GM13977 (cell line): ENCODE measurements at places on chromosomes 4 and X.

DNA sequence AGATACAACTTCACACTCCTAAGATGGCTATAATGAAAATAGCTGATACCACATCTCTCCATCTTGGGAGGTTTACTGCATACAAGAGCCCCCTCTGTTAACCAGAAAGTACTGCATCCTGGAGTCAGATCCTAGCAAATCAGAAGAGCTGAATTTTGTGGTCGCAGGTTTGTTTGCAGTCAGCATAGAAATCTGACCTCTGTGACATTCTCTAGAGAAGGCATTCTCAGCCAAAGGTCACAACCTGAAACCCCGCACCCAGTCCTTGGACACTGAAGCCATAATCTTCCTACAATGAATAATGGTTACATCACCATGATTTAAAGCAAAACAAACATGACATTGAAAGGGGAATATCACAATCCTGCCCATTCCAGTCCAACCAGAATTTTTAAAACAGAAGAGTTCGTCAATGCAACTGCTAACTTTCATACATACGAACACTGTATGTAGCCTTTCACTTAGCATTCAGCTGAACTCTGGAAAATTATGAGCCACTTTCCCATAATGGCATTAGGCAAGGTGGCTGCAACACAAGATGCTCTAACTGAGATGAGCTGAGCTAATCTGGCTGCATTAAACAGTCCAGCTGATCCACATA lies 17.6 kb downstream of the HS6ST2 start:
- DNase-seq, result no peak

DNA sequence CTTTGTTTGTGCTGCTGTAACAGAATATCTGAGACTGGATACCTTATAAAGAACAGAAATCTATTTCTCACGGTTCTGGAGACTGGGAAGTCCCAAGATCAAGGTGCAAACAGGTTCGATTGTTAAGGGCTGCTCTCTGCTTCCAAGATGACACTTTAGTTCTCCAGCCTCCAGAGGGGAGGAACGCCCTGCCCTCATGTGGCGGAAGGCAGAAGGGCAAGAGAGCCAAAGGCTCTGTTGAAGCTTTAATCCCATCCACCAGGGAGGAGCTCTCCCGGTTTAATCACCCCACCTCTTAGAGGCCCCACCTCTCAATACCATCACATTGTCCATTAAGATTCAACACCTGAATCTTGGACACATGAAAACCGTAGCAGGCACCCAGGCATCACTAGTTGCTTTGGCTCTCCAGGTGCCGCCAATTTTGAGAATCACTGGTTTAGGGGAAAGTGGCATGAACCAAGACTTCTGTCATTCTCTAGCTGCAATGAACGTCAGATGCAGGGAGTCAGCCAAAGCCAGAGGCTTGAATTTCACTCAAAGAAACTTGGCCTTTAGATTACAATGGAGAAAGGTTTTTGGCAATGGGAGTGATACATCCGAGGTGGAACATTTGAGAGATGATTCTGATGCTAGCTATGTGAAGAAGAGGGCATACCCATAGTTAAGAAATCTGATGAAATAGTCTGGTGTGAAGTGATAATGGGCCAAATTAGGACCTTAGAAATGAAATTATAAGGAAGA lies 15.7 kb downstream of the FHL1 start:
- no peak for DNase-seq

- no peak for DNase-seq
Observed at GRCh38 chrX:150074175-150074574, 135.9 kb upstream of the EOLA2 start.

- DNase-seq, result peak; percentile 12
Observed at GRCh38 chr4:14157262-14157661, 529.7 kb upstream of the BOD1L1 start.

GRCh38 chr4:147617841-147618691 lies 869 bp downstream of the TMEM184C start:
- no peak for DNase-seq

DNA sequence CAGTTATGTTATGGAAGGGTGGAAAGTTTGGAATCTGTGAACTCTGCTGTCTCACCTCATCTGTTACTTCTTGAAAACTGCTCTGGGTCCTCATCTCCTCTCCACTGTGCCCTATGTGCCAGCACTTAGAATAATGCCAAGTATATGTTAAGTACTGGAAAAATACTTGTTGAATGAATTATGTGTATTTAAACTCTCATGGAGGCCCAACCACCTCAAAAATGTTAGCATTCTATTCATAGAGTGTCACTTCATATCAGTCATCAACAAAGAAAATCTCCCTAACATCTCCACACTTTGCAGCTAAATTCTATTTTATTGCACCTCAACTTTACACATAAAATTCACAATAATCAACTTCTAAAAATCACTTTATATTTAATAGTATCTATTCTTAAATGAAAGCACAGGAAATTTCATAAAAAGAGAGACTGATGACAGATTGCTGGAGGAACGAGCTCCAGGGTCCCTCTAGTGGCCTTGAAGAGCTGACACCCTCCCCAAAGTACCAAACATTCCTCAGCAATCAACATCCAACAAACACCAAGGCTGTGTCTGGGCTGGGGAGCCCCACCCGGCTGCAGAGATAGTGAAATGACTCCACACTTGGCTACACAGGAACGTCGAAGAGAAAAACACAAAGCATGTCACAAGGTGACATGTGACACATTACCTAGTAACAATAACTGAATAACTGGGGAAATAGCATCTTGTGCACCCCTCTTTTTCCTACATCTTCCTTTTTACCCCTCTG lies 45.8 kb downstream of the SLC39A8 start:
- DNase-seq, result no peak

GRCh38 chrX:14837155-14837554 lies 35.7 kb downstream of the FANCB start:
- DNase-seq, result peak; percentile 4

- no peak for DNase-seq
Observed at GRCh38 chr4:56730097-56730496, 49.0 kb upstream of the HOPX start.

DNA sequence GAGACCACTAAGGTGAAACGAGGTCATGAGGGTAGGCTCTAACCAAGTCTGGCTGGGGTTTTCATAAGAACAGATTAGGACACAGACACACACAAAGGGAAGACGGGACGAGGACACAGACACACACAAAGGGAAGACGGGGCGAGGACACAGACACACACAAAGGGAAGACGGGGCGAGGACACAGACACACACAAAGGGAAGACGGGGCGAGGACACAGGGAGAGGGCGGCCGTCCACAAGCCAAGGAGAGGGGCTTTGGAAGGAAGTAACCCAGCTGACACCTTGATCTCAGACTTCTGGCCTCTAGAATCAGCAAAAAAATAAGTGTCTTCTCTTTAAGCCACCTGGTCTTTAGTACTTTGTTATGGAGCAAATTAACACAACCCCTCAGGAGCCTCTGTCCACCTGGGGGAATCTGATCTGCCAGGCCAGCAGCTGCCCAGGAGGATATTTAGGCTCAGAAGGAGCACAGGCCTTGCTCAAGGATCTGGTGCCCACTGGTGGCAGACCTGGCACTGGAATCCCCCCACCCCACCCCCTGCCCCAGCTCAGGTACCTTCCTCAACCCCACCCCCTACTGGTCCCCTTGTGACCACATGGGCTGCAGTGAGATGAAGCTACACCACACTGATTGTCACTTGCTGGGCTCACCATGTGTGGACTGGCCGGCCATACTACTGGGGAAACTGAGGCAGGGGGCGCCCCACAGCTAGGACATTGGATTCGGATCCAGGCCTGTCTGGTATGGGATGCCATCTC lies 2.8 kb downstream of the ABLIM2 start:
- no peak for DNase-seq

GRCh38 chr4:76388160-76388908 lies 32.6 kb downstream of the CCDC158 start:
- no peak for DNase-seq

- no peak for DNase-seq
Observed at GRCh38 chr4:78510681-78511080, 40.9 kb upstream of the ANXA3 start.

DNA sequence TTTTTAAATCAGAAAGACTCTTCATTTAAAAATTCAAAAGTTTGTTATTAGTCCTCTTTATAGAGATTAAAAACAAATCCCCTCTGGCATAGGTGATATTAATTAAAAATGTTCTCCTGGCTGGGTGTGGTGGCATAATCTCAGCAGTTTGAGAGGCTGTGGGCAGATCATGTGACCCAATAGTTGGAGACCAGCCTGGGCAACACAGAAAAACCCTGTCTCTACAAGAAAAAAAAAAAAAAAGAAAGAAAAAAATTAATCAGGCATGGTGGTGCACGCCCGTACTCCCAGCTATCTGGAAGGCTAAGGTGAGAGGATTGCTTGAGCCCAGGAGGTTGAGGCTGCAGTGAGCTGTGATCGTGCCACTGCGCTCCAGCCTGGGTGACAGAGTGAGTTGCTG lies 38.9 kb downstream of the RASGEF1B start:
- DNase-seq, result no peak

- DNase-seq, result no peak
Observed at GRCh38 chrX:13664020-13664419, 11.1 kb downstream of the TCEANC start.
